ENCODE measurements at places on chromosomes 11 and 22.

GRCh38 chr22:23402275-23403151 is 177.6 kb downstream of the IGLL1 start:
- no peak for DNase-seq

DNA sequence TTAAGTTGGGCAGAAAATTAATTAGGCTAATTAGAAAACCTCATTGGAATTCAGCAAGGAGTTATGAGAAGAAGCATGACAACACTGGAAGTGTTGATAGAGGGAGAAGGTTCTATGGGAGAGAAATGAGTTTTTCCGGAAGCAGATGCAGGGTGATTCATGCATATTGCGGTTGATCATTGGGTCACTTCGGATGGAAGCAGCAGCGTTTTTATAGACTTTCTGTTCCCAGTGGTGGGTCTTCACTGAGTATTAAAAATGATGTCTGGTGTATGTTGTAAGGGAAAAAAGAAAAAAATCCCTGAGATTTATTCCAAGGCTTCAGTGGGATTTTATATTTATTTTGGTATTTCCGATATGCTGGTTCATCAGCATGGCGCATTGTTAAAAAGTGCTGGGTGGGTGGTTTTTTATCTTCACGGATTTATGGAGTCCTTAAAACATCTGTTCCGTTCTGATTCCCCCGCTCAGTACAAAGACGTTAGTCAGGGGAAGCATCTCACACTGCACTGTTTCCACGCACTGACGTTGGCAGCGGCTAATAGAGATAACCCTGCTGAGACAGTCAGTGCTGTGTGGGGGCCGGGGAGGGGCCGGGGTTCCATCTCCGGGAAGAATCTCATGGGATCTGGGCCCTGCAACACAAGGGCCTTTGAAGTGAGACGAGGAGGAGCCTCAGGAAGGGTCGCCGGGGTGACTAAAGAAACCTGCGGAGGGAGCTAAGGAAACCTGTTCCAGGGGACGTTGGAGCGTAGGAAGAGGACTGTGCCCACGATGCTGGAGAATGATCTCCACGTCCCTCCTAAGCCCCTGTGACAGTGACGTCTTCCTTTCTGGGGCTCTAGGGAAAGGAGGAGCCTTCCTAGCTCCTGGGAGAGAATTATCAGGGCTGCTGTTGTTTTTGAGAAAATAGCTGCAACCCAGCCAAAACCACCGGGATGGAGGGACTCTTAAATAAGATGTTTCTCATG is 390.0 kb downstream of the NTM start:
- DNase-seq: no peak

GRCh38 chr11:106491751-106492150 is 414.3 kb downstream of the AASDHPPT start:
- DNase-seq: no peak

GRCh38 chr11:8022876-8023275 is 35.7 kb downstream of the EIF3F start:
- DNase-seq: no peak

GRCh38 chr22:43001271-43002201 is 13.4 kb downstream of the PACSIN2 start:
- DNase-seq: no peak

DNA sequence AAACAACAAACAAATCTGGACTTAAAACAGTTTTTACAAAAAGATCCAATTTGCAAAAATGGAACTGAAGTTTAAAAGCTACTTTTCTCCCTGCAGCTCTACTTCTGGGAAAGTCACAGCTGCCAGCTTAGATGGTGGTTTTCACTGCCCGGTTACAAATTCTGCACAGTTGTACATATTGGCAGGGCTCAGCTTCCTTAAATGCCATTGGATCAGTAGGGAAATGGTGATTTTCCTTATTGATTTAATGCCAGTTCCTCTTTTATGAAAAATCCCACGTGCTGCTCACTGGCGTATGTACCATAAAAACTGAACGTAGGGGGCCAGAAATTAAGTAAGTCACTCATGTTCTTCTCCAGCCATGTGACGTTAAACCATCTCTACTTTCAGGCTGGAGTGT is 22.8 kb downstream of the GRAP2 start:
- no peak for DNase-seq

GRCh38 chr11:15118431-15118830 is 3.7 kb downstream of the INSC start:
- DNase-seq: no peak

GRCh38 chr11:57219021-57219627 is 17.9 kb downstream of the APLNR start:
- DNase-seq: no peak

DNA sequence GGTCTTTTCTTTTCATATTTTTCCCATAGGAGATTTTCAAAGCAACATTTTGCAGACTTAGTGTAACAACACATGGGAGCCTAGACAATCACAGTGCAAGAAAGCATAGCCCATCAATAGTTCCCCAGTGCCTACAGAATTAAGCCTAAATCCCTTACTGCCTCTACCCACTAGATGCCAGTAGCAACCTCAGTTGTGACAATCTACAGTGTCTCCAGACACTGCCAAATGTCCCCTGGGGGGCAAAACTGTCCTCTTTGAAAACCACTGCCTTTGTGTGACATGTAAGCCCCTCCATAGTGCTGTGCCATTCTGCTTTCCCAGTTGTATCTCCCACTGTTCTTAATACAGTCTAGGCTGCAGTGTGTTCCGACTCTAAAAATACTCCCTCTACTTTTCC is 1329.0 kb downstream of the LRRC4C start:
- DNase-seq: no peak

- no peak for DNase-seq
These were observed 177.9 kb downstream of the ETS1 start for GRCh38 chr11:128409476-128409875.

DNA sequence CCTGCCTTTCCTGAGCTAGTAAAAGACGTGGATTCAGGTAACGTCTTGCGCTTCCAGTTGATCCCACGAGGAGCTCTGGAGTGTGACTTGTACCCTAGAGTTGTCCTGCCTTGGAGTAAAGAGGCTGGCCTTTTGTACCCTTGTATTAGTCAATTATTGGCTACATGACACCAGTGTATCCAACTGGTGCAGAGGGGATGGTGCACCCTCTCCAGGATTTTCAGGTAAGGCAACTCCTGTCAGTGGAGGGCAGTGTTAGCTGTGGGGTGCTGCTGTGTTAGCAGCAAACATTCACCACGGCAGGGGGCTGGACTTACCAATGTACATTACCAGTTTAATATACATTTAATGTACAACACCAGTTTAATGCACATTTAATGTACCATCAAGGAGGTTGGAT is 233.5 kb downstream of the MIAT start:
- no peak for DNase-seq

GRCh38 chr22:45310331-45310976 is 720 bp downstream of the FAM118A start:
- DNase-seq: no peak

DNA sequence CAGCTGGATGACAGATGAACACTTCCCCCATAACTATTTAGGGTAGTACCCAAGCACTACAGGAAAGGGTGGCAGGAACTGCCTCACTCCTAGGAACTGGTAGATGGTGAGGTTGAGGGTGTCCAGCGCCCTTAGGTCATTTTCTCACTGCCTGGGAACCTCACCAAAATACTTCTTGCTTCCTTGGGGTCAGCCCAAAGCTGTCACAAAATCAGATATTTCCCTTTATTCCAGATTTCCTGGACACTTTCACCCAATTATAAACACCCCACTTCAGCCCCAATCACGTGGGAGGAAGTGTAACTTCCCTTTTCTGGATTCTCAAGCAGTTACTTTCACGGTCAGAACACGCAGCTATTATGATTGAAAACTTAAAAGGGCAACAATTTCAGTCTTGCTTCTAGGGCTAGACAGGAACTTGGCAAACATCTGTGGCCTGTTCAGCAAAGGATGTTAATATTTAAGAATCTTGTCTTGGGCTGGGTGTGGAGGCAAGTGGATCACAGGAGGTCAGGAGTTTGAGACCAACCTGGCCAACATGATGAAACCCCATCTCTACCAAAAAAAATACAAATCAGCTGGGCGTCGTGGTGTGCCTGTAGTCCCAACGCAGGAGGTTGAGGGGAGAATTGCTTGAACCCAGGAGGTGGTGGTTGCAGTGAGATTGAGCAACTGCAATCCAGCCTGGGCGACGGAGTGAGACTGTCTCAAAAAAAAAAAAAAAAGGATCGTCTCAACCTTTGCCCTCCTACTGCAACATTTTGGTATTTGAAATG is 4.0 kb downstream of the FTH1 start:
- no peak for DNase-seq

DNA sequence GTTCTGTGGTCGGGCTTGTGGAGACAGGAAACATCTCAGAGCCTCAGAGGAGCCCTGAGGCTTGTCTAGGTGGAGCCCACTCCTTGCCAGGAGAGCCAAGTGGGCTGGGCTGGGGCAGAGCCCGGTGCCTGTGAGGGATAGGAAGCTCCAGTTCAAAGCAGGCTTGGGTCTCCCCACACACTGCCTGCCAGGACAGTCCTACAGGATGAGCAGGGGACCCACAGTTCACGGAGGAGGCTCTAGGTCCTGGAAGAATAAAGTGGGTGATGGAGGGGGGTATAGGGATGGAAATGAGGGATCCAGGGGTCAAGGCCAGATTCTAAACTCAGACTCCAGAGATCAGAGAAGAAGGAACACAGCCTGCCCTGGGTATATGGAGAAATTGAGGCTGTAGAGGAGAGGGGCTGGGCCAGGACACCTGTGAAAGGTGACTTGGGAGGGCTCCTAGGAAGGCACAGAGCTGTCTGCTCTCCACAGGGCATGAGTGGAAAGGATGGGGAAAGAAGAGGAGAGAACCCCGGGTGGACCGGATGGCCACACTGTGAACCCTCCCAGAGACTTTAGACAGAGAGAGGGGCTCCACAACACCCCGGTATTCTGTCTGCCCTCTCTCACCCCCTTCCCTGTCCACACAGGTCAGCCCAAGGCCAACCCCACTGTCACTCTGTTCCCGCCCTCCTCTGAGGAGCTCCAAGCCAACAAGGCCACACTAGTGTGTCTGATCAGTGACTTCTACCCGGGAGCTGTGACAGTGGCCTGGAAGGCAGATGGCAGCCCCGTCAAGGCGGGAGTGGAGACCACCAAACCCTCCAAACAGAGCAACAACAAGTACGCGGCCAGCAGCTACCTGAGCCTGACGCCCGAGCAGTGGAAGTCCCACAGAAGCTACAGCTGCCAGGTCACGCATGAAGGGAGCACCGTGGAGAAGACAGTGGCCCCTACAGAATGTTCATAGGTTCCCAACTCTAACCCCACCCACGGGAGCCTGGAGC is 7.4 kb downstream of the IGLL5 start:
- DNase-seq: no peak

DNA sequence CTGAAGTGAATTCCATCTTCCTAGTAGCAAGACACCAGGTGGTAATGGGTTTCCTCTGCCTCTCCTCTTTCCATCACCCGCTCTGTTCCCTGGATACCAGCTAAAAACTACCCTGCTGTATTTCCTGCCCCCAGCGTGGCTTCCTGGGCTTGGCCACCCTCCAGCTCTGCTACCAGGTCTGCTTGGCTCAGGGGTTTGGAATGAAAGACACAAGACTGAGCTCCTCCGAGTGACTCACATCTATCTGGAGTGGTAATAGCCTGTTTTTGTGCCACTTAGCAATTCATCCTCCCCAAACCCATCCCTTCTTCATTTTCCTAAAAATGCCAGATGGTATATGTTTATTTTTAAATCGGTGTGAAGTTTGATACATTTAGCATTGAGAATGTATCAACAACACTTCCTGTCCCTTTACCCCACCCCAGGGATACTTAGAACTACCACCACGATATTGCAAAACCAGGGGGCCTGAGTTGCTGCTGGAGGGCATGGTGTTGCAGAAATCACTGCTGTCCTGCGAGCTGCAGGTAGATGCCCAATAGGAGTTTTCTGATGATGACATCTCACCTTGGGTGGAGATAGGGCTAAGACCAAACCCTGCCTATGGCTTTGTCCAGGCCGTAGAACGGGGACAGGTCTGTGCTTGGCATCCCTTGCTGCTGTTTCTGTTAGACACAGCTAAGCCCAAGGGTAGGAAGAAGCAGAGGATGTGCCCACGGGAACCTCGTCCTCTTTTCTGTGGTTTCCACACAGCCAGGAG is 7.5 kb upstream of the MICAL3 start:
- DNase-seq: no peak

DNA sequence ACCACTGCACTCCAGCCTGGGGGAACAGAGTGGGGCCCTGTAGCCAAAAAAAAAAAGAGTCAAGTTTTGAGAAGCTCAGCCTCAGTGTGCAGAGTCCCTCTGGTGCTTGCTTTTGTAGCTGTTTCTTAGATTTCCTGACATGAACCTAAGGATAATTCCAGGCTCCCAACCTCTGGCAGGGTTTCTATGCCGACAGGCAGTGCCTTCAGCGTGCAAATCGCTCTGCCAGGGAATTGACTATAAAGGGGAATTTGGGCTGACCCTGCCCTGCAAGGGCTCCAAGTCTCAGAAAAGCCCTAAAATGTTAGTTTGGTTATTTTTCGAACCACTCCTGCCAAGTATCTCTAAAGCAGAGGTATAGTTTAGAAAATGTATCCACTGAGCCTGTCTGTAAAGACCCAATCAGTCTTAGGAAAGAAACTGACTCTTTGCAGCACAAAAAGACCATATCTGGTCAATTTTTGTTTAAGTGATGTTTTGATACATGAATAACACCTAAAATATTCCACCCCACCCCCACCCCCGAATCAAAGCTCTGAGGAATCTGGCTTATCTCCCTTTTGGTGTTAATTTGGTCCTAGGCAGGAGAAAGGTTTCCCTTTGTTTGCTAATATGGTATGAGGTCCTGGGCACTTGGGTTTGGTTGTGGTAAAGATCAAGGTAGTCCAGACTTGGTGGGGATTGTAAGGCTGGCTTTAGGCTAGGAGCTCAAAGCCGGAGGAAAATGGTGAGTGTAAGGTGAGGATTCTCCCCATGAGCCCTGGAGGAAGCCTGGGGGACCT is 49.7 kb downstream of the ANO1 start:
- DNase-seq: no peak

GRCh38 chr11:94175535-94175934 is 46.9 kb downstream of the PANX1 start:
- no peak for DNase-seq

DNA sequence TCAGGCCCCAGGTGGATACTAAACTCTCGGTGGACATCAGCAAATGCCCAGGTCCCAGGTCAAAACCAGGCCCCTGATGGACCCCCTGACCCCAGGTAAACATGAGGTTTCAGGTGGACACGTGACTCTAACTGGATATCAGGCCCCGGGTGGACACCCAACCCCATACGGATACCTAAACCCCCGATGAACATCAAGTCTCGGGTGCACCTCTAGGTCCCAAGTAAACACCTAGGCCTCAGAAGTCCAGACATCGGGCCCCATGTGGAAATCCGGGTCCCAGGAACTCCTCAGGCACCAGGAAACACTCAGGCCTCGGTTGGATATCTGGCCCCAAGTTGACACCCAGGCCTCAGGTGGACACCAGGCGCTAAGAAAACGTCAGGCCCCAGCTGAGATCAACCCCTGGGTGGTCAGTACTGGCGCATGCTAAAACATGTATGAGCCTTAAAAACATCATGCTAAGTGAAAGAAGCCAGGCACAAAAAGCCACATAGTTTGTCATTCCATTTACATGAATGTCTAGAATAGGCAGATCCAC is 54.4 kb upstream of the SEPTIN5 start:
- DNase-seq: no peak

- DNase-seq: no peak
These were observed 23.8 kb downstream of the DDI1 start for GRCh38 chr11:104060004-104060794.

Measured in effector CD4-positive, alpha-beta T cell (primary cell).